Thymus (tissue), 14 donors: ENCODE measurements at places on chromosomes 2 and 18.

DNA sequence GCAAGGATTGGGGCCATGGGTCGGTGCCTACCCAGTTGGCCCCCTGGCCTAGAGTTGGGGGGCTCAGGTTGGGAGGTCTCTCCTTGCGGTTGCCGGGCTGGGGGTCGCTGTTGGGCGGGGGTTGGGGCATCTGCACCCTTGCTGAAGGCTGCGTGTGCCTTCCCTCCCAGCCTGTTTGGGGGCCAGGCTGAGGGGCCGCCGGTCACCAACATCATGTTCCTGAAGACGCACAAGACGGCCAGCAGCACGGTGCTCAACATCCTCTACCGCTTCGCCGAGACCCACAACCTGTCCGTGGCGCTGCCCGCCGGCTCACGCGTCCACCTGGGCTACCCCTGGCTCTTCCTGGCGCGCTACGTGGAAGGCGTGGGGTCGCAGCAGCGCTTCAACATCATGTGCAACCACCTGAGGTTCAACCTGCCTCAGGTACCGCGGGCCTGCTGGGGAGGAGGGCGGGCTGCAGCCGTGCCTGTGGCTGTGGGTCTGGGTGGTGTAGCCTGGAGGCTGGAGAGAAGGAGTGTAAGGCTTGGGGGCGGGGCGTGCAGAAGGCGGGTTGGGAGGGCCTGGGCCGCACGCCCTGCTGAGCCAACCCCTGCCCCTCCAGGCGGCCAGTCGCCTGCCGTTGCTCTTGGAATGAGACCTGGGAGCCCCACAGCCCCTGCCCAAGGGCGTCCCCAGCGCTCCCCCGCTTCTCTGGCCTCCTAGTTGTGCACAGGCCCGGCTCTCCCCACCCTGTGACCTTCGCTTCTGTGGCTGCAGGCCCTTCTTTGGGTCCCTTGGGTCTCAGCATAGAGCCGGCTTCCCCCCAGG lies 7.2 kb upstream of the NEU4 start:
- no peak overlapping the region for H3K27ac ChIP-seq
- H3K4me1 ChIP-seq: peaks cover 29% of the 10 kb centered on the region
- H3K27me3 ChIP-seq: peaks cover 2% of the 10 kb centered on the region
- H3K4me3 ChIP-seq: no peak overlapping the region
- no peaks in the 10 kb centered on the region for H3K36me3 ChIP-seq

DNA sequence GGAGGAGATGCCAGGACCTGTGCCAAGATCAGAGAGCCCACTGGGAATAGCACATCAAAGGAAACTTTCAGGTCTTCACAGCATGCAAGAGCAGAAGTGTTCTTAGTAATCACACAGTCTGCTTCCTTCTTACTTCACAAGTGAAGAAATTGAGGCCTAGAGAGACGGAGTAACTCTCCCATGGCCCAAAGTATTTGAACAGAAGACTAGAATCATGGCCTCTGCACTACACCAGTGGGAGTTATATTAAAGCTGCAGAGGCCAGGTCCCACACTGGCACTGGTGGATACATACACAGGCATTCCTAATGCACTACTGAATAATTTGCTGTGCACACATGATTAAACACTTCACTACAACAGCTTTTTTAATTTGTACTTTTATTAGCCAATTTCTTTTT lies 107.6 kb upstream of the RMP24 start:
- H3K4me1 ChIP-seq: no peaks in the 10 kb centered on the region
- H3K27me3 ChIP-seq: no peaks in the 10 kb centered on the region
- no peak overlapping the region for H3K4me3 ChIP-seq
- H3K36me3 ChIP-seq: no peaks in the 10 kb centered on the region
- DNase-seq: no peak

DNA sequence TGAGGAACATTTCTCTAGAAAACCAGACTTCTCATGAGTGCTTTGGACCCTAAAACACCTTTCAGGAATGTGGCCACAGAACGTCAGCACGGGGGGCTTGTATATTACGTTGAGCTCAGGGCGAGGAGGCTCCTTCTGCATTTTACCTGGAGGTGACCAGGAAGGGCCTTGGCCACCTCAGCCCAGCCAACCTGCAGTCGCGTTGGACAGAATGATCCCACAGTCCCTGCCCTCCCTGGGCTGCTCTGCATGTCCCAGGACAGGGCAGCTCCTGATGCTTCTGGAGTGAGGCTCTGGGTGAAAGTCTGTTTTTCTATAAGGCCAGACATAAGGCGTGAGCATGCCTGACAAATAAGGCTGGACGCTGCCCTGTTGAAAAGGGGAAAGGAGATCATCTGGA lies 121.9 kb downstream of the NDUFA10 start:
- no peaks in the 10 kb centered on the region for H3K36me3 ChIP-seq
- H3K27ac ChIP-seq: no peak overlapping the region
- H3K4me1 ChIP-seq: peaks cover 4% of the 10 kb centered on the region
- DNase-seq: no peak

DNA sequence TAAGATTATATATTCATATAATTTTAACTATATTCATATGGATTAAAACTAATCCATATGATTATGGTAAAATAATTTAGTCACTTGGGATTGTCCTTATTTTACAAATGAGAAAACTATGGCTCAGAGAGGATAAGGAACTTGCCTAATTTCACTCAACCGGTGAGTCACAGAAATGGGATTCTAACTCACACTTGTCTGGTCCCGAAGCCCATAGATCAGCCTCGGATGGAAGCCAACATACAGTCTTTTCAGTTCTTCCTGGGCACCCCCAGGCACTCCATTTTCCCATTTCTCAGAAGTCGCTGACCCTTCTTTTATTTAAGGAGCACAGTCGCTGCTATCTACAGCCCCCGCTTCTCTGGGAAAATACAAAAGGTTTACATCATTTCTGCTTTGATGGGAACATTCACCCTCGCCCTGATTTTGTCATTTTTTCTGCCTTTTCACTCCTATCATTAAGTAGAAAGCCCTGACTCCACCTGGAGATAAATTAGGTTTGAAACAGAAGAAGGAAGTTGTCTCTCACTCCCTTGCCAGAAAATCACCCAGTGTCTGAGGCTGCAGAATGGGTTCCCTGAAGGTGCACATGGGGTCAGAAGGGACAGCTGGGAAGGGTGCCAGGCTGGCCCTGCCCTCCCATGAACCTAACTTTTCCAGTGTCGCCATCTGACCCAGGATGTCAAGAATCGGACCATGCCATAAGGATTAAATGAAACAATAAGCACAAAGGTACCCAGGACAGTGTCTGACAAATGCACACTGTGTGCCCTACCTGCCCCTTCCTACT lies 36.6 kb downstream of the CYP1B1 start:
- H3K4me1 ChIP-seq: no peaks in the 10 kb centered on the region
- H3K4me3 ChIP-seq: no peak overlapping the region
- H3K36me3 ChIP-seq: no peaks in the 10 kb centered on the region
- peak overlapping the region; percentile 58 for H3K27ac ChIP-seq
- no peaks in the 10 kb centered on the region for H3K27me3 ChIP-seq

DNA sequence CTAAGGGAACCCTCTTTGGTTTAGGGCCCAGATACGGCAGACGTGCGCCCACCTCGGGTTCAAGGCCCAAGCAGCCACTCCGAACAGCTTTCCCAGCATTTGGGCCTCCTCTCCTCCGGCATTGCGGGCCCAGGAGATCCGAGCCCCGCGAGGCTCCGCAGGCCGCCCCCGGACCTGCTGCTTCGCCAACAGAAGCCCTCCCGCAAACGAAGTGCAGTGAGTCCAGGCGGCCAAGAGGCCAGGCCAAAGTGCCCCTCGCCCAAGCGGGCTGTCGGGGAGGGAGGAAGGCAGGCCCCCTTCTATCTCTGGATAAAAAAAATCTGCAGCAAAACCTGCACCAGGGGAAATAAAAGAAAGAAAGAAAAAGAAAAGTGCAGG lies 6.0 kb downstream of the EN1 start:
- no peaks in the 10 kb centered on the region for H3K4me1 ChIP-seq
- H3K36me3 ChIP-seq: no peaks in the 10 kb centered on the region
- H3K4me3 ChIP-seq: no peak overlapping the region
- H3K27me3 ChIP-seq: peaks cover 100% of the 10 kb centered on the region
- DNase-seq: no peak

DNA sequence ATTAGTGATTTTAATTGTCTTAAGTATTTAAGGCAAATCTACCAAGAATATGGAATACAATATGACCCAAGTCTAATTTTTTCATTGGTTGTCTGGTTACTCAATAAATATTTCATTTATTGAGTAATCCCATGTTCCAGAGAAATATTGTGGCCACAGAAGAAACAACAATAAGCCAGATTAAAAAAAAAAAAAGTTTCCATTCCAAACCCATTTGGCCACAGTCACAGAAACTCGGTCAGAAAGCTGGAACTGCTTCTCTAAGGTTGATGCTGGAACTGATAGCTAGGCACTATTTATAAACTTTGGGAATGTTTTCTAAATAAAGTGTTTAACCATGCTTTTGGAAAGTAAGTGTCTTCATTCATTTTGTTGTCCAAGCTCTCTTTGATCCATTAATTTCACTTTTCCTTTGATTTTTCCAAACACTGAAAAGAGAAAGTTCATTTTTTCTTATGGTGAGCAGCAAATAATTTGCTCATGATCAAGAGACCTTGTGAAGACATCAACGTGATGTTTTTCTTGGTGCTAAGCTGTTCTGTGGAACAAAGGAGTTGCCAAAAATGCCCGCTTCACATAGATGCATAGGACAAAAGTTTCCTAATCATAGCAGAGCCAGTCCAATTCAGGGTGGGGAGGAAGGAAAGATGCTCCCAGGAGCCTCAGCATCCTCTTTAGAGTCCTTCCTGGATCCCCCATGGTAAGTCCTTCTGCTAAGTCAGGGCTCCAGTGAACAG lies 72.1 kb upstream of the CCBE1 start:
- no peak for DNase-seq
- no peaks in the 10 kb centered on the region for H3K36me3 ChIP-seq
- H3K27me3 ChIP-seq: no peaks in the 10 kb centered on the region
- H3K4me3 ChIP-seq: no peak overlapping the region

DNA sequence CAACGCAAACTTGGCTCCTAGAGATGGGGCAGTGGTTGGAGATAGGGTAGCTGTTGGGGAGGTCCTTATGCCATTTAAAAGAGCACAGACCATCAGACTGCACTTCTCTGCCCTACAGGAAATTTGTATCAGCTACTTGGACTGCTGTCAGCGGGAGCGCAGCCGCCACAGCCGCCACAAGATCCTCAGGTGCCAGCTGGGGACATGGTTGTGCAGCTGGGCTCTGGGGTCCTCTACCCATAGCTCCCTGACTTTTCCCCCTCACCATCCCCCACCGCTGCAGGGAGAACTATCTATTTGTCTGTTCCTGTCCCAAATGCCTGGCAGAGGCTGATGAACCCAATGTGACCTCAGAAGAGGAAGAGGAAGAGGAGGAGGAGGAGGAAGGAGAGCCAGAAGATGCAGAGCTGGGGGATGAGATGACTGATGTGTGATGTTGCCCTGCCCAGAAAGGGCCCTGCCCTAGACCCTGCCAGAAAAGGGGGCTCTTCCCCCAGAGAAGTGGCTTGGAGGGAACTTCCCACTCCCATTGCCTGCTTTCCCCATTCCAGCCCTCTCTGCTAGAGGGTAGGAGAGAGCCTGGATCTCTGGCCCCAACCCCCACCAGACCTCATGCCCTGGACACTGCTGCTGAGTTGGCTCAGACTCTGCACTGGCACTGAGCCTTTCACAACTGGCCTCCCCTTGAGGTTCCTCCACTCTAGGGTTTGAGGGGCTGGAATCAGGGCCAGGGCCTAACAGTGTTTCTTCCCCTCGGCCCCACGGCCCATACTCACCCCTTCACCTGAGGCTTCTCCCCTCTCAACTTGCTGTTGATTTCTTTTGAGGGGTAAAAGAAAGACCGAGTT lies 7.3 kb downstream of the PRADC1 start:
- H3K27me3 ChIP-seq: no peaks in the 10 kb centered on the region
- no peak overlapping the region for H3K27ac ChIP-seq
- no peak overlapping the region for H3K4me3 ChIP-seq
- DNase-seq: no peak
- peaks cover 6% of the 10 kb centered on the region for H3K4me1 ChIP-seq
- peaks cover 9% of the 10 kb centered on the region for H3K36me3 ChIP-seq

- H3K4me1 ChIP-seq: peaks cover 1% of the 10 kb centered on the region
- no peaks in the 10 kb centered on the region for H3K27me3 ChIP-seq
- no peak overlapping the region for H3K27ac ChIP-seq
- no peak overlapping the region for H3K4me3 ChIP-seq
- H3K36me3 ChIP-seq: peaks cover 23% of the 10 kb centered on the region
Measured at GRCh38 chr2:98601532-98602132, 6.7 kb downstream of the COA5 start.

DNA sequence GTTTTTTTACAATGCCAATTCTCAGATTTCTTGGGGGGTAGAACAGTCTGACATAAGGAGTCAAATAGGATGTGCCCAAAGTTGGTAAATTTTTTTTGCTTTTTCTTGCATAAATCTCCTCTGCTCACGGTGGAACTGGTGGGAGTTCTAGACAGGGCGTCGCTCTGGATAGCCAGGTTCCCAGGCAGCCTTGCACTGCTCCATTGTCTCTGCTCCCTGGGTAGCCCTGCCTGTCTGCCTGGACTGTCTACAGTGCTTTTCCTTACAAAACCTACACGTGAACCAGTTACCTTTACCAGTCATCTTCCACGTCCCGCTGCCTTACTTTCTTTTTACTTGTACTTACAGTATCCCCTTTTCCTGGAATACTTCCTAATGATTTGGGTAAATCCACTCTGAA lies 117.1 kb downstream of the ZNF407 start:
- H3K4me1 ChIP-seq: no peaks in the 10 kb centered on the region
- no peak for DNase-seq
- H3K4me3 ChIP-seq: no peak overlapping the region
- H3K36me3 ChIP-seq: no peaks in the 10 kb centered on the region

GRCh38 chr18:75031717-75032317 lies 177.1 kb downstream of the PTGR3 start:
- no peaks in the 10 kb centered on the region for H3K27me3 ChIP-seq
- peaks cover 13% of the 10 kb centered on the region for H3K4me1 ChIP-seq
- no peak overlapping the region for H3K4me3 ChIP-seq
- no peak overlapping the region for H3K27ac ChIP-seq

DNA sequence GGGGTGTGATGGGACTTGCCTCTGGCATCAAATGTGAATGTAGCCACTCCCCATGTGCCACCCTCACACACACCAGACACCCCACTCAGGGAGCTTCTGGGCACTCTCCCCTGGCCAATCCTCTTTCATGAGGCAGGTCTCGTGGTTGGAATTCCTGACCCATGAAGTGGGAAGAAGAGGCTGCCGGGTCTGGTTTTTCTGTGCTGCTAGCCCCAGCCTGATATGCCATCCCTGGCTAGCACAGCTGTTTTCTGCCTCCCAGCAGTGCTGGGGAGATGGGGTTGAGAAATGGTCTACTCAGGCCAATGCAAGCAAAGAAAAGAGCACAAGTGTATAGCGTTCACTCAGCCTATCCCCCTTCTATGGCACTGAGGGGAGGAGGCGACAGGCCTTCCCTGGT lies 1.2 kb upstream of the C2orf72 start:
- H3K36me3 ChIP-seq: no peaks in the 10 kb centered on the region
- no peak overlapping the region for H3K4me3 ChIP-seq
- H3K27ac ChIP-seq: no peak overlapping the region
- H3K27me3 ChIP-seq: peaks cover 85% of the 10 kb centered on the region
- DNase-seq: no peak

- no peak overlapping the region for H3K4me3 ChIP-seq
- DNase-seq: no peak
- H3K27ac ChIP-seq: no peak overlapping the region
- H3K4me1 ChIP-seq: no peaks in the 10 kb centered on the region
Measured at GRCh38 chr18:4256766-4257417, 198.2 kb downstream of the DLGAP1 start.
